Stimulated activated CD8-positive, alpha-beta memory T cell treated with anti-CD3 and anti-CD28 coated beads, Interleukin-15, amount 100 ng/mL, for 4 hours (primary cell): ENCODE measurements at places on chromosomes 3 and 15.

GRCh38 chr3:78516437-78516836 is 1251.4 kb downstream of the ROBO1 start:
- DNase-seq, result no peak

DNA sequence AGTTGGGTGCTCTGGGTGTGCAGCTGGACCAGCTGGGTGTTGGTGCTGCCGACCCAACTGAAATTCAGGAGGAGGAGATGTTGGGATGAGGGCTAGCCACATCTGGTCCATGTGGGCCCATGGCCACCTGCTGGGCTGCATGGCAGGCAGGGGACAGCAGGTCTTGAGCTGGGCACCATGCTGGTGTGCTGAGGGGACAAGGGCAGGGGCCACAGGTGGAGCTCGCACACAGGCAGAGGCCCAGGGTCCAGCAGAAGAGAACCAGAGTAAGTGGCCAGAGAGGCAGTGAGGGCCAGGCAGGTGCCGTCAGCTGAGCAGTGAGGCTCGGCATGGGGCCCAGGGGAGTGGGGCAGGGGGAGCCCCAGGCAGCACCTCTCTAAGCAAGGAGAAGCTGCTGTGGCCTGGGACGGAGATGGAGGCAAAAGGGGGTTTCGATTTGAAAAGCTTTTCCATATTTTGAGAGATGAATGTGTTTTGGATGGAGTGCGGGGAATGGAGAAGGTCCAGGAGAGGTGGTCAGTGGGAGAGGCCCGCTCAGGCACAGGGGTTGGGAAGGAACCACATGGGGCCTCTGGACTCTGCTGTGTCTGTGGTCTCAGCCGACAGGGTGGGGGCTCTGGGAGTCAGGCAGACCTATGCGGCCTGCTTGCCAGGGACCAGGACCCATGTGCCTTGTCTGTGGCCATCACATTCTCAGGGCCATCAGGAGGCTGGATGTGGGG is 30.5 kb upstream of the PLXNA1 start:
- DNase-seq, result no peak

DNA sequence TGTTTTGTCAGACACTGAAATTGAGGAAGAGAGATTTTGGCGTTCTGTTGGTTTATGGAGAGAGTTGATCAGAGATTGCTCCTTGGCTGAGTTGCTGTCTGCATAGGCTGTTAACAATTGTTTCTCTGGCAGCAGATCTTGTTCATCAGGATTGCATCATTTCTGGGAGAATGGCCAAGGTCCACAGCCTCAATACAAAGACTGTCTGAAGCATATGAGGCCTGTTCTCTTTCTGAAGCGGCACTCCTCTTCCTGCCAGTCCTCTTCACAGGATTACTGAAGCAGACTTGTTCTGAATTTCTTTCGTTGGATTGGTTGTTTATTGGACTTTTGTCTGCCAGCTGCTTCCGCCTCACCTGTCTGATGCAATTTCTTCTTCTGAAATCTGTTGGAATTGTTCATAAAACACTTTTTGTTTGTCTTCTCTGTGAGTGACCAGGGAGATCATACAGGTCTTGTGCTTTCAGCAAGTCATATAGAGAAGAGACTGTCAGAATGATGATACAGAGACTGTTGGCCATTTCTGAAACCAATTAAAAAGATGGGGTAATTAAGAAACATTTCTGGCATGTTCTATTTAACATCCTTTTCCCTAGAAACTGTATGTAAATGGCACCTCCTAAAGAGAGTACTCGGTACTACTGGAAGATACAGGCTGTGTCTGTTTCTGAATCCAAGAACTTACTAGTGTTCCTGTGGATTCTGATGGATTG is 25.5 kb downstream of the SETD5 start:
- DNase-seq, result no peak

DNA sequence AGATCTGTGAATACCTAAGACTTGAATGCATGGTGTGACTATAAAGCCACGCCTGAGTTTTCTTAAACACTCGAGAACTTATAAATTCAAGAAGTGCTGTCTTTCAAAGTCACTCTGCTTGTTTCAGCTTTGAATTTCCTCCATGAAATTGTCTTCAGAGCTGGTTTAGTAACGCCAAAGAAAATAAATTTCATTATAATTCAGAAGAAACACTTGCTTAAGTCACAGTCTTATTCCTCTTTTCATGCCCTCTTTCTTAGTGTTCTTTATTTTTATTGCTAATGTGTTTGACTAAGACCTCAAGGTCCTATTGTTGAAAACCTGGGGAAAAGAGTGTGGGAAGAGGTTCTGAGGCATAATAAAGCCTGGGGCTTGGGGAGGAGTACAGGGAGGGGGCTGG is 3.3 kb upstream of the RCN2 start:
- no peak for DNase-seq

- no peak for DNase-seq
These were observed 27.9 kb upstream of the OCA2 start for GRCh38 chr15:28127036-28127435.
